ENCODE measurements at places on chromosomes 2 and 18.

DNA sequence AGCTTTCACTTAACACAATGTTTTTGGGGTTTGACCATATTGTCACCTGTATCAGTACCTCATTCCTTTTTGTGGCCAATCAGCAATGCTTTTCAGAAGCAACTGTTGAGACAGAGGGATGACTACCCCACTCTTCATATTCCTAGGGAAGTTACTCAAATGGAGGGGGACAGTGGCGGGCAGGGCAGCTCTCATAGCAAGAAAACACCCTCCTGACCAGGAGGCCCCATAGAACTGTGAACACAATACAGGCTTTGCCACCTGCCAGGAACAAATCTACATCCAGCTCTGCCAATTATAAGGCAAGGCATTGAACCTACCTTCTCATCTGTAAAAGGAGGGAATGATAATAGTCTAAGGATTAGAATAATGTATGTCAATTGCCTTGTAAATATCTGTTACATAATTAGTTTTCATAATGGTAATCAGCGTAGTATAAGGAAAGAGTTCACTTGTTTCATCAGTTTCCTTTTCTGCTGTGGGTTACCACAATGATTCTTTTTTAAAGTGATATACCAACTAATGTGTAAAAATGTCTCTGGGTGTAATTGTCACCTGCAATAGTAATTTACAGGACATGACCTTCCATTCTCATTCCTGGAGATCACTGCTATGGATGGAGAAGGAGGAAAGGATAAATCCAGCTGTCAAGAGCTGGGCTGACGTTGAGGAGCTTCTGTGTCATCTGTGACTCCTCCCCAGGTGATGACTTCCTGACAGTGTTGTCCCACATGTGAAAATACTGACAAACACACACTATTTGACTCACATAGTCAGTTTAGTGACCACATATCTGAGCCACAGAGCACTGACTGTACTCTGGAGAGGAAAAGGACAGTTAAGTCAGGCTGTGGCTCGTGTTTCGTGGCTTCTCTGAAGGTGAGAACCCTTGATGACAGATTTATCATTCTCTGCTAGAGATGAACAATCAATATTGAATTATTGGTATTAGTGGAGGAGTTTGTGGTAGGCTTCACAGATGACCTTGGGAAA is 13.5 kb downstream of the ALPK2 start:
- DNase-seq = peak; percentile 17

DNA sequence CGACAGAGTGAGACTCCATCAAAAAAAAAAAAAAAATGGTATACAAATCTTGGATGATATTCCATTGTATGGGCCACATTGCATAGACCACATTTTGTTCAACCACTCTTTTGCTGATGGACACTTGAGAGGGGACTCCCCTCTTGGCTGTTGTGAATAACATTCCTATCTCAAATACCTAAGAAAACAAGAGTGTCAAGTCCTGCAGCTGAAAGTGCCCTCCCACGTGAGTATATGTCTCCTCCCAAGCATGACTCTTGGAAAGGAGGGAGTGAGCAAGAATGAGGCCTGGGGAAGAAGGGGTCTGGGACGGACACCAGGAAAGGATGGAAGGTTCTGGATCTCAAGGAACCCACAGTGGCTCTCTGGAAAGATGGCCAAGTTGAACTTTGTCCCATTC is 36.0 kb upstream of the NPAS2 start:
- no peak for DNase-seq

DNA sequence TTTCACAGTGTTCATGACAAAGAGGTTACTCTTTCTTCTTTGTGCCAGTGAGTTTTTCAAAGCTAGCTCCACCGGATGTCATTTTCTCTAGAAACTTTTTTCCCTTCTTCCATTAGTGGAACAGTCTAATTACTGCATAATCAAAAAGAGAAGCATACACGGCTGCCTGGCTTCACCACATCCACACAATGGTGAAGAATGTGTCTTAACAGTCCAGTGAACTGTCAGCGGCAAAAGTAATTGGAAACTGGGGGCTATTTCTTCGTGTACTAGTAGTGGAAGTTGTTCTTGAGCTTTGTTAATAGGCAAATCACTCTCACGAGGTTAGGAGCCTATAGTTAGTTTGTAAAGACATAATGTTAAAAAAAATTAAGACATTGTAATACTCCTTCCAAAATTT is 32.9 kb upstream of the PIK3C3 start:
- no peak for DNase-seq

DNA sequence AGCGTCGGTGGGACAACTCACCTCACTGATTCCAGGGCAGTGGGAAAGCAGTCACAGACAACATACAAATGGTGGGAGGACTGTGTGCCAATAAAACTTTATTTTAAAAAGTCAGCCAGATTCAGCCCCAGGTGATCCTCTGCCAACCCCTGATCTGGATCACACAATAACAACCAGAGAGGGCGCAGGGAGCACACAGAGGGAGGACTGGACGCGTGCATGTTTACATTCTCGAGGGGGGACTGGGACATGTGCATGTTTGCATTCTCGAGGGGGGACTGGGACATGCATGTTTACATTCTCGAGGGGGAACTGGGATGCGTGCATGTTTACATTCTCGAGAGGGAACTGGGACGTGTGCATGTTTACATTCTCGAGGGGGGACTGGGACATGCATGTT is 209.5 kb downstream of the NDUFA10 start:
- no peak for DNase-seq

DNA sequence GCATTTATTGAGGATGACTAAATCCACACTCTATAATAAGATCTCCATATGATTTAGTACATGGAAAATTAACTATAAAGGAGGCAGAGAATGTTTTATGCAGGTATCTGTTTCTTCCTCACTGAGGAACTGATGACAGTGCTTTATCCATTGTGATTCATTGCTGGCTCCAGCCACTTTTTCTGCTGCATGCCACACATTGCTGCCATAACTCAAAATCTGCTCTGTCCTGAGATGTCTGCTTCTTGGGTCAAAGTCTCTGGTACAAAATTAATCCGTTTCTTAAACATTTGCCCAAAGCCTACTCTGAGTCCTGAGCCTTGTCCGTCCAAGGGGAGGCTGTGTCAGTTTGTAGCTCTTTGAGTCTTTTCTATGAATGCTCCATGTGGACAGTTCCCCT is 15.5 kb upstream of the ARHGAP28 start:
- DNase-seq = no peak

DNA sequence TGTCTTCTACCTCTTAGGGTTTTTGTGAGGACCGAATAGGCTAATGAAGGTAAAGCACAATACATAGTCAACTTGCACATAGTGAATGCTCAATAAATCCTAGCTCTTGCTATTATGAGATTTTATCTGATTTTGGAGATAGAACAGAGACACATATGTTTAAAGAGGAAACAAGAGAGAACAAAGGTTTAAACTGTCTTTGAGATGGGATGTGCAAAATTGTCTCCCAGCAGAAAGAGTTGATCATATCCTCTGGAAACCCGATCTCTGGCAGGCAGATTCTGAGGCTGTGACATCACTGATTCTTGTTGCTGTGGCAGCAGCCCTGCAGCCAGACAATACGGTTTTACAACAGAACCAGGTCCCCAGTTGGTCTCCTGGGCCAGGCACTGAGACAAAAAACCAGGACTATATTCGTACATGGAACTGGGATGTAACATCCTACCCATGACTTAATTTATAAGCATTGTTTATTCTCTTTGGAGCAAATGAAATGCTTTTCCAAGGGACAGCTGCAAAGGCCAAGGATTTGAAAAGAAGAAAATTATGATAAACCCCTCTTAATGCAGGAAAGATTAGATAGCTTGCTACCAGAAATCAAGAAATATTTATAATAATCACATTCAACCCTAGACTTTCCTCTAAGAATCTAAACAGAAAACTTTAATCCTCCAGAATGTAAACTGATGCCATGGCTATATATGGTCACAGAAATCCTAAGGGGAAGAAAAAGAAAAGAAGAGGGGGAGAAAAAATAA is 80.2 kb downstream of the SLC8A1 start:
- no peak for DNase-seq

DNA sequence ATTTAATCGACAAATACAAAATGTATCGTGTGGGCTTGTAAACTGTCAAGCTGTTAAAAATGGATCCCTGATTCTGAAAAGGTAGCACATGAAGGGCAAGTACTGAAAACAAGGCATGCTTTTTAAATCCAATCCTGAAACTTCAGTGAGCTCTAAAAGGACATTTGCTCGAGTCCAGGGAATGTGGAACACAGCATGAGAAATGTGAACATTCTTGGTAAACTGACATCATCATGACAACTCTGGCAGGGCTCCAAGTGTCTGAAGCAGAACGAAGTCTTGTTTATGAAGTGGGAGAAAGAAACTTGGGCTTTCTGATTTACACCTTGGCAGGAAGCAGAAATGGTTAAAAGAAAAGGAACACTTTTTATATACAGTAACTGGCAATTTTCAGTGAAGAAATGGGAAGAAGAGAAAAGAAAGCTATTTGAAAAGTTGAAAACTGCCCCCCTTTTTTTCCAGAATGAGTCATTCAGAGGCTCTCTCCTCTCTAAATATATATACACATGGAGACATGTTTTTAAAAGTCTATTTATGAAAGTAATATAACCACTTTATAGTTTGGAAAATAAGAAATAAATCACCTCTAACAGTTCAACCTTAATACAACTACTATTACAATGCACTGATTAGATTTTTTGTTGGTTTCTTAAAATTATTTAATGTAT is 120.8 kb downstream of the GAREM1 start:
- no peak for DNase-seq

Data from CD4-positive, alpha-beta T cell (primary cell).